Thoracic aorta (tissue), 2 donors: ENCODE measurements at places on chromosomes 2 and 18. TPM values are rescaled to one million over a fixed set of nuclear protein-coding genes. Genes with fewer than 3 reads are reported as not detected.

The CAD gene
- total RNA-seq = 25.0 TPM

The GALR1 gene
- under 0.01 TPM for total RNA-seq

DNA sequence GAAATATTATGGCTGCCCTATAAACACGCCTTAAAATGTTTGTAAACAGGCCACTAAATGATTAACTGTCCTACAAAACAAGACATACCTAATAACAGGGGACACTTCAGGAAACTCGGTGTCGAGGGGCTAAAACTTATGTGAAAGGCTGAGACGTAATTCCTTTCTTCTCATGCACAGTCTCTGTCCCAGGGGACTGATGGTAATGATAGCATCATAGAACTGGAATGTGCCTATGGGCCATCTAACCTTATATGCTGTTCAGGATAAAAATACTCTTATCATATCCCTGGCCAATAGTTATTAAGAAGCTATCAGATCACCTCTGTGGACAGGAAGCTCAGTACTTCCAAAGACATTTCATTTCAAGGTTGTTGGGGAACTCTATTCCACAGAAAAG lies 252.6 kb upstream of the RASGRP3 start:
- peaks cover 23% of the 10 kb centered on the region for H3K36me3 ChIP-seq
- H3K27ac ChIP-seq = peak overlapping the region; percentile 93
- H3K4me1 ChIP-seq = peaks cover 46% of the 10 kb centered on the region
- H3K27me3 ChIP-seq = no peaks in the 10 kb centered on the region

- peak overlapping the region; percentile 56 for H3K4me3 ChIP-seq
- DNase-seq = no peak
- no peak overlapping the region for H3K27ac ChIP-seq
These were observed 10.8 kb upstream of the MAPRE2 start for GRCh38 chr18:35030277-35030989.

The CENPA gene
- total RNA-seq = not detected

DNA sequence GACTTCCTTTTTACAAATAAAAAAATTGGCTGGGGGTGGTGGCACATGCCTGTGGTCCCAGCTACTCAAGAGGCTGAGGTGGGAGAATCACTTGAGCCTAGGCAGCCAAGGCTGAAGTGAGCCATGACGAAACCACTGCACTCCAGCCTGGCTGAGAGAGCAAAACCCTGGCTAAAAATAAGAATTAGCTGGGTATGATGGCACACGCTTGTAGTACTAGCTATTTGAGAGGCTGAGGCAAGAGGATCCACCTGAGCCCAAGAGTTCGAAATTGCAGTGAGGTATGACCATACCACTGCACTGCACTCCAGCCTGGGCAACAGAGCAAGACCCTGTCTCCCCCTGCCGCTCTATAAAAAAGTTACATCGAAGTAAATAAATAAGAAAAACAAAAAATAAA lies 33.7 kb downstream of the GFPT1 start:
- H3K36me3 ChIP-seq = peaks cover 38% of the 10 kb centered on the region
- no peaks in the 10 kb centered on the region for H3K27me3 ChIP-seq
- no peak overlapping the region for H3K4me3 ChIP-seq
- no peak overlapping the region for H3K27ac ChIP-seq

- H3K4me1 ChIP-seq = peaks cover 7% of the 10 kb centered on the region
These were observed 203.8 kb downstream of the PLCL1 start for GRCh38 chr2:198008230-198008629.

GRCh38 chr2:161332371-161332967 lies 24.2 kb downstream of the PSMD14 start:
- H3K4me1 ChIP-seq = peaks cover 22% of the 10 kb centered on the region
- H3K36me3 ChIP-seq = no peaks in the 10 kb centered on the region
- H3K27me3 ChIP-seq = no peaks in the 10 kb centered on the region

DNA sequence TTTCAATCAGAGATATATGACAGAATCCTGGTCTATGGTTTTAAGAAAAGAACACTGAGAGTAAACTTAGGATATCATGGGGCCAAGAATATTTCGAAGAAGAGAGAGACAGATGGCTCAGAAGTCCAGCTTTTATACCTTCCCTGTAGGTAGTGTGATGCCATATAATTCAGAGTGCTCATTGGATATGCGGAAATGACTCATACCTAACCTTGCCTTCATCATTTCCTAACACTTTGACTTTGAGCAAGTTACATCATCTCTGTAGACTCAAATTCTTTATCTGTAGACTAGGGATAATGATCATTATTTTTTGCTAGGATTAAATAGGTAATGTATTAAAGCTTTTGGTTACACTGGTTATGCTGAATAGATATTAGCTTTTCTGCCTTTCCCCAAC lies 461.6 kb upstream of the CNTNAP5 start:
- H3K4me3 ChIP-seq = no peak overlapping the region
- no peaks in the 10 kb centered on the region for H3K27me3 ChIP-seq
- no peak for DNase-seq

GRCh38 chr18:76443519-76444445 lies 51.3 kb downstream of the ZNF516 start:
- H3K4me1 ChIP-seq = peaks cover 18% of the 10 kb centered on the region
- DNase-seq = no peak
- H3K36me3 ChIP-seq = peaks cover 20% of the 10 kb centered on the region
- no peak overlapping the region for H3K27ac ChIP-seq
- H3K4me3 ChIP-seq = no peak overlapping the region

DNA sequence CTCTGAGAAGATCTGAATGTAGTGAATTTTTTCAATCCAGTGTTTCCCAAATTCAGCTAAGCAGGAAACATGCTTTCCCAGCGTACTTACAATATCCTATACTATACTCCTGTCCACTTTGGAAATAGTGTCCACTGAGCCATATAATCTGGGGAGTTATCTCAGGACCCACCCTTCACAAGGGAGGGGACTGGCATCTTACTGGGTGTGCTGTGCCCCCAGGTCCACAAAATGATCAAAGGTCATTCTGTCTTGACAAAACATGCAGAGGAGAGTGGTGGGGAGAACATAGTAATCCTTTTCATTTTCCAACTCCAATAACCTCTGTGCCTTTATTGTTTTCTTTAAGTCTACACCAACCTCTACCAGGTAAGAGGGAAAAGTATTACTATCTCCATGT lies 79.8 kb upstream of the DAPL1 start:
- DNase-seq = no peak
- no peaks in the 10 kb centered on the region for H3K4me1 ChIP-seq
- H3K4me3 ChIP-seq = no peak overlapping the region
- no peaks in the 10 kb centered on the region for H3K27me3 ChIP-seq

The TRIB2 gene
- 81.4 TPM for total RNA-seq

DNA sequence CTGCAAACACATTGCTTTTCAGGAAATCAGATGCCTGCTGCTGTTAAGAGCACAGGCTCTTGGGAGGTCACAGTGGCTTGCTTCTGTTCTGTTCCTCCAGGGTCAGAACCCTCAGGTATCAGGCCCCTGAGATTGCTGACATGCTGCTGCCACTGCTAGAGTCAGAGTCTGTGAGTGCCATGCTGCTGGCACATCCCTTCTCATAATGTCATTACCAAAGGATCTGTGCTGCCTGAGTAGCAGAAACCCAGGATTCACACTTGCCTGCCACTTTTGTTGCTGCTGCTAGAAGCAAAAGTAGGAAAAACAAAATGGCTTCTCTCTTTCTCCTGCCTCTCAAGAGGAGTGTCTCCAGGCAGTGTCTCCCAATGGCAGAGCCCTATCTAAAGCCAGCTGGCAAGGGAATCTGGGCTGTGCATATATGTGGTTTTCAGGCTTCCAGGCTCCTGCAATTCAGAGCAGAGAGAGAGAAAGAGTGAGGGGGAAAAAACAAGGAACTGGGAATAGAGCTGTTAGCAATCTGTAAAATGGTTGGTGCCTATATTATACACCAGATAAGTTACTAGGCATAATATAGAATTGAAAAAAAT lies 180.3 kb downstream of the MYCN start:
- no peak overlapping the region for H3K4me3 ChIP-seq
- no peaks in the 10 kb centered on the region for H3K27me3 ChIP-seq
- no peaks in the 10 kb centered on the region for H3K36me3 ChIP-seq
- H3K4me1 ChIP-seq = no peaks in the 10 kb centered on the region
- no peak overlapping the region for H3K27ac ChIP-seq

DNA sequence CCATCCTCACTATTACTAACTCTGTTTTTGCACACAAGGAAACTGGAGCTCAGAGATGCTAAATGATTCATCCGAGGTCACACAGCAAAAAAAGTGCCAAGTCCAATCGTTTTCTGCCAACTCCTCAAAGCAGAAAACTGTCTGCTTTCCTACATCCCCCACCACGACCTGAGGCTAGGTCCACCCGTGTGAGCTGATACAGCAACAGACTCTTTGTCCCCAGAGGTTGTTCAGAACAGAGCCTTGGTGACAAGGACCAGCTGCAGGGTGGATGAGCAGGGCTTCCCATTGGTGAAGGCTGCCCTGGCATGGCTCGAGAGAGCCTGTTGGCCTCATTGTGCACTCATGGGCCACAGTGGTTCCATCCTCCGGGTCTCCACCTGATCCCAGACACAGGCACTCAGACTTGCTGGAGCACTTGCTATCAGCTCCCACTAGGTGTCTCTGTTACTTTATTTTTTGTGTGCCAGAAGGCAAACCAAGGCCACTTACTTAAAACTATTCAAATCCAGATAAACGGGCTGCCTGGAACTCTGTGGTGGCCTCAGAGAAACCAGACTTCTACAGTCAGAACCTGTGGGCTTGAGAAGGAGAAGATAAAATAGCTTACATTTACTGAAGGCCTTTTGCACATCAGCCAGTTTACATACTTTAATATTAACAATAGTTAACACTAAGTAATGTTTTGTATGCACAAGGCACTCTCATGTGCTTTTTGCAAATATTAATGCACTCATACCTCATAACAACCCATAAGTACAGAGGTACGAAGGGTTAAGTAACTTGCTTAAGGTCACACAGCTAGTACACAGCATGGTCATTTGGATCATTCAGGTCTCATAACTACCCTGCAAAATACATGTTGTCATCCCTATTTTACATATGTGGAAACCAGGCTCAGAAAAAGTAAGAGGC lies 62.9 kb upstream of the CTIF start:
- H3K27ac ChIP-seq = no peak overlapping the region
- no peaks in the 10 kb centered on the region for H3K27me3 ChIP-seq
- DNase-seq = no peak
- no peaks in the 10 kb centered on the region for H3K36me3 ChIP-seq
- no peak overlapping the region for H3K4me3 ChIP-seq

GRCh38 chr18:11663439-11664029 lies 25.5 kb upstream of the GNAL start:
- no peak overlapping the region for H3K4me3 ChIP-seq
- no peak for DNase-seq
- no peaks in the 10 kb centered on the region for H3K4me1 ChIP-seq
- no peaks in the 10 kb centered on the region for H3K27me3 ChIP-seq
- no peak overlapping the region for H3K27ac ChIP-seq
- H3K36me3 ChIP-seq = no peaks in the 10 kb centered on the region

- DNase-seq = no peak
- no peak overlapping the region for H3K27ac ChIP-seq
- peaks cover 2% of the 10 kb centered on the region for H3K4me1 ChIP-seq
These were observed 24.6 kb upstream of the SPP2 start for GRCh38 chr2:234025891-234026401.

GRCh38 chr2:212327171-212327809 lies 211.3 kb downstream of the ERBB4 start:
- H3K36me3 ChIP-seq = no peaks in the 10 kb centered on the region
- no peak overlapping the region for H3K27ac ChIP-seq
- H3K27me3 ChIP-seq = no peaks in the 10 kb centered on the region
- no peak overlapping the region for H3K4me3 ChIP-seq

DNA sequence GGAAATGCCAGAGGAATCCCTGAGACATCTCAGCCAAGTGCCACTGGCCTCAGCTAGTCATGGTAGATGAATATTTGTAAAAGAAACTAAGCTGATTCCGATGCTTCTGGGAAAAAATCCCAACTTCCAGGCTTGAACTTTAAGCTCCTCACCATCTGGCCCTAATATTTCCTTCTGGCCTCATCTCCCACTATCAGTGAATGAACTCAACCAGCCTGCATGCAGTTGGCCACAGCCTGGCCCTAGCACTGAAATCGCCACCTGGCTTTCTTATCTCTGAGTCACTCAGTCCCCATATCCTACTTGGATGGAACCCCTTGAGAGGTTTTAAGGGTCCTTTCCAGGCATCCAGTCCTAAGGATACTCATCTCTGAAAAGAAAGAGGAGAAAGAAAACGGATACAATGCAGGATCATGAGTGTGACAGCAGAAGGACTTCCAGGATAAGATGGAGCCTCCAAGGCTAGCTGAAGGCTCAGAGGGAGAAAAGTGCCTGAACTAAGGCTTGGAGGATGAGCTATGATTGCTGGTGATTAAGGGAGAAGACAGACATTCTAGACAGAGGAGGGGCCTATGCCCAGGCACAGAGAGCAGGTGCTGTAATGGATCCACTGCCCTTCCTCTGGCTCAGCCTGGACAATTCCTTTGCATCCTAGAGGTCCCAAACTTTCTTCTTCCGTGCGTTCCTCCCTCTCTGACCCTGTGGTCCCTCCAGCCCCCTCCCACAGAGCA lies 141.5 kb upstream of the MYCN start:
- H3K27ac ChIP-seq = no peak overlapping the region
- no peak overlapping the region for H3K4me3 ChIP-seq
- no peaks in the 10 kb centered on the region for H3K36me3 ChIP-seq
- H3K27me3 ChIP-seq = no peaks in the 10 kb centered on the region
- no peaks in the 10 kb centered on the region for H3K4me1 ChIP-seq

- no peaks in the 10 kb centered on the region for H3K27me3 ChIP-seq
These were observed 115.1 kb upstream of the ST6GAL2 start for GRCh38 chr2:107001062-107001461.

GRCh38 chr18:60246606-60247005 lies 126.0 kb downstream of the MC4R start:
- DNase-seq = no peak
- no peaks in the 10 kb centered on the region for H3K36me3 ChIP-seq
- H3K27ac ChIP-seq = no peak overlapping the region
- H3K4me1 ChIP-seq = no peaks in the 10 kb centered on the region
- no peak overlapping the region for H3K4me3 ChIP-seq
- no peaks in the 10 kb centered on the region for H3K27me3 ChIP-seq

The FOXD4L1 gene
- total RNA-seq = 0.21 TPM

The POMC gene
- total RNA-seq = 1.2 TPM

- H3K4me3 ChIP-seq = no peak overlapping the region
- H3K36me3 ChIP-seq = peaks cover 21% of the 10 kb centered on the region
- no peak for DNase-seq
These were observed 75.9 kb downstream of the DNMT3A start for GRCh38 chr2:25265802-25266201.

GRCh38 chr2:55999790-56000189 lies 76.2 kb upstream of the EFEMP1 start:
- H3K27ac ChIP-seq = peak overlapping the region; percentile 24
- no peak overlapping the region for H3K4me3 ChIP-seq
- H3K36me3 ChIP-seq = no peaks in the 10 kb centered on the region
- H3K4me1 ChIP-seq = no peaks in the 10 kb centered on the region
- H3K27me3 ChIP-seq = no peaks in the 10 kb centered on the region
- no peak for DNase-seq
